ENCODE measurements at places on chromosomes 6 and 20.

GRCh38 chr20:7980332-7981046 lies 39.1 kb downstream of the TMX4 start:
- peak; percentile 24 for DNase-seq

GRCh38 chr6:154954347-154954746 lies 40.8 kb upstream of the TIAM2 start:
- no peak for DNase-seq

GRCh38 chr6:113697632-113698410 lies 159.3 kb upstream of the MARCKS start:
- DNase-seq: peak; percentile 97

DNA sequence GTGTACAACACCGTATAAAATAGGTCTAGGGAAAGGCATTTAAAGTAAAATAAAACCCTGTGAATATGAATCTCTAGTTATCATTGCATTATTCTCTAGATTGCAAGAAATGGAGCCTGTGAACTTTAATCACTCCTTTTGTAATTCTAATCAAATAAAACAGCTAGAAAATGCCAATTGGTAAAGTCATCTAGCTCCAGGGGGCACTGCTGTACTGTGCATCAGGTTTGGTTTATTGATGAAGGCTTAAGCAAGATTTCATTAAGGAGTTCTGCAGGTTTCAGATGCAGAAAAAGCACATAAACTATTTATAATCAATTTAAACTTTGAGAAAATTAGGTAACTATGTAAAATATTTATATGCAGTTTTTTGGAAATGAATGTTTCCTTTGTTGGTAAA lies 645.0 kb downstream of the PHF3 start:
- DNase-seq: peak; percentile 63

- no peak for DNase-seq
These were observed 69.1 kb downstream of the GJA10 start for GRCh38 chr6:89963391-89963790.

DNA sequence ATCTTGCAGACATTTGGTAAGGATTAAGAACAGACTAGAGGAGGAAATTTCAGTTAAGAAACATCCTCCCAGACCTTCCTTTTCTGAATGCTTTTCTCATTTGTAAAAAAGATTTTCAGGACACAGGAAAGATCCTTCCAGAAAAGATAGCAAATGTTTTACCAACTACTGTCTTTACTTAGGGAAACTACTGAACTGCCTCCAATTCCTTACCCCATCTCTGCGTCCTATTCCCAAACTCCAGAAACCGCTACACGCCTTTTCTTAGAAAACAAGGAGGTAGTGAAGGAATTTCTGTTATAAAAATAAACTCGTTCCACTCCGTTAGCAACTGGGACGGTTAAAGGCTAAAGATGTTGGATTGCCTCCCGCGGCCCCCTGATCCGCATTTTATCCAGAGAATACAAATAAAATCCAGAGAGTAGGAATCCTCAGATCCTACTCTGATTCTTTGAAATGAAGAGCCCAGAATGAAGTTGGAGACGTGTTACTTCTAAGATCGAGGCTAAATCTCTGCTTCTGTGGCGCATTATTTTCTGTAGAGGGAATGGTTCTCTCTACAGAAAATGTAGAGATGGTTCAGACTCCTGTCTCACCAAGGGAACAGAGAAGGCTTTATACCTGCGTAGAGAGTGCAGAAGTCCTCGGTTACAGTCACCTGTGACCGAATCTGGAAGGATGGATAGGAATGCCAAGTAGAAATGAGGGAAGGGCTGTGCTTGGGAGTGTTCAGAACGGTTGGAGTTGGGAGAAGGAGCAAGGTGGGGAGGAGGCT lies 133.0 kb downstream of the GPX5 start:
- DNase-seq: peak; percentile 17

GRCh38 chr6:41967312-41968287 lies 26.0 kb upstream of the CCND3 start:
- DNase-seq: peak; percentile 82

DNA sequence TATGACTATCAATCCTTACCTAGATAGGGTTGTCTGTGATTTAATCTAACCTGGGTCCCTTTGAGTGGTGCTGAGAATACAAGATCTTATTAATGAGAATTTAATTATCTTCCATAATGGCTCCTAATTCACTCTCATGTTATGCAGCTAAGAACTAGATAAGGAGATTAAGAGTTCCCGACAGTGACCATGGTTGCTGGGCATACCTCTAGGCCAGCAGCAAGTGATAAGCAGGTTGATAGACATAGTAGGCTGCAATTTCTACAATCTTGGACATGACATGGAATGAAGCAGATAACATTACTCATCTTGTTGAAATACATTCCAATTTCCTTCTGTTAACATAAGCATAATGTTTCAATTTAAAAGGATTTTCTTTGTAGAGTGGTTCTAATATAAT lies 27.1 kb downstream of the SPACA1 start:
- DNase-seq: no peak

DNA sequence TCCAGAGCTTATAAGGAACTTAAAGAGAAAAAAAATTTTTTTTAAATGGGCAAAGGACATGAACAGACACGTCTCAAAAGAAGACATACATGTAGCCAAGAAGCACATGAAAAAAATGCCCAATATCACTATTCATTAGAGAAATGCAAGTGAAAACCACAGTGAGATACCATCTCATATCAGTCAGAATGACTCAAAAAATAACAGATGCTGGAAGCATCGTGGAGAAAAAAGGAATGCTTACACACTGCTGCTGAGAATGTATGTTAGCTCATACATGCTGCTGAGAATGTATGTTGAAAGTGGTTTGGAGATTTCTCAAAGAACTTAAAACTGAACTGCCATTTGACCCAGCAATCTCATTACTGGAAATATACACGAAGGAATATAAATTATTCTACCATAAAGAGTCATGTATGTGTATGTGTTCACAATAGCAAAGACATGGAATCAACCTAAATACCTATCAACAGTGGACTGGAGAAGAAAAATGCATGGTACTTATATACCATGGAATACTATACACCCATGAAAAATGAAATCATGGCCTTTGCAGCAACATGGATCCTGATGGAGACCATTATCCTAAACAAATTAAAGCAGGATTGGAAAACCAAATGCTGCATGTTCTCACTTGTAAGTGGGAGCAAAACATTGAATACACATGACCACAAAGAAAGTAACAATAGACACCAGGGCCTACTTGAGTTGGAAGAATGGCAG lies 5.2 kb downstream of the OR11A1 start:
- peak; percentile 34 for DNase-seq

- no peak for DNase-seq
These were observed 491.0 kb downstream of the HAO1 start for GRCh38 chr20:7449269-7449668.

DNA sequence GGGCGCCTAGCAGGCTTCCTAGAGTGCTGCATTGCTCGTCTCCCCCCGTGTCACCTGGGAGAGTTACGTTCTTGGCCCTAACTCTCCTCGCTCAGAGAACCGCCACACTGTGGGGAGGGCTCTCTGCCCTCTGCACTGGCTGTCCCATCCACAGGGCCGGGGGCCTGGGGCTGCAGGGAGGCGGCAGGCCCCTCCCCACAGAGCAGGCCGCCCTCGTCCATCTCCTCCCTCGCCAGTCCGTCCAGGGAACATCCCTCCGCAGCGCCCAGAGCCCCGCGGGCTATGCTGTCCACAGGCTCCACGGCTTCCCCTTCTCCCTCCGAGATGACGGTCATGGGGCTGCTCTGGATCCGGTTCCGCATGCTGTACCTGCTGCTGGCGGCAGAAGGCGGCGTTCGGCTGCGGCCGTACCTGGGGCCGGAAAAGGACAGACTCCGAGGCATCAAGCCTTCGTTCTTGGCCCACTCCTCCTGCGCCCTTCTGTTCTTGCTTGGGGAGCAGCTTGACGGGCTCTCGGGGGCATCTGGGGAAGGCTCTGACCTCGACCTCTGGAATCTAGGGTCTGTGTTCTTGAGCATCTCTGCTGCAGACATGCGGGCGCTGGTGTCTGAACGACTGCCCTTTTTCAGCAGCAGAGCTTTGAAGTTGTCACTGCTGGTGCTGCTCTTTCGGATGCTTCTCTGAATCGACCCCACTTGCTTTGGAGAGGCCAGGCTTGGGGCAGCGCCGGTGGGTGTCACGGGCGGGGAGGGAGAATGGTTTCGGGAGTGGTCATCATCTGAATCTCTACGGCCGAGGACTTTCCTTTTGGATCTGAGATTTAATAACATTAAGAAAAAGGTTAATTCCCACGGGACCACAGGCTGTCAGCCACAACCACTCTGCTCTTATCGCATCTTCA lies 20.2 kb downstream of the HEBP2 start:
- DNase-seq: no peak

GRCh38 chr6:105326833-105327770 lies 75.8 kb downstream of the PREP start:
- DNase-seq: peak; percentile 91

GRCh38 chr6:996271-996852 lies 303.4 kb upstream of the EXOC2 start:
- DNase-seq: no peak

DNA sequence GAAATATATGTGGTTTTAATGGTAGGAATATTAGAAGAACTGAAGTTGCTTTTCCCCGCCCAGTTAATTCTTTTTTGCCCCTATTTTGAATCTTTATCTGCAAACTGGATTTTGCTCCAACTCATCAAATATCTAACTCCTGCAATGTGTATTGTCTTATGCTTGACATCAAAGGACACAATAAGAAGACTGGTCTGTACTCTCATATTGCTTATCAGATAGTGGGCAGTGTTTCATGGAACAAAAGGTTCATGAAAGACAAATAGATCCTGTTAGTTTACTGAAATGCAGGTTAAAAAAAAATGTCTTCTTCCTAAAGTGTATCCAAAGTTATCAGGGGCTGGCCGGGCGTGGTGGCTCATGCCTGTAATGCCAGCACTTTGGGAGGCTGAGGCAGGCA lies 27.7 kb upstream of the GTF3C6 start:
- DNase-seq: no peak

DNA sequence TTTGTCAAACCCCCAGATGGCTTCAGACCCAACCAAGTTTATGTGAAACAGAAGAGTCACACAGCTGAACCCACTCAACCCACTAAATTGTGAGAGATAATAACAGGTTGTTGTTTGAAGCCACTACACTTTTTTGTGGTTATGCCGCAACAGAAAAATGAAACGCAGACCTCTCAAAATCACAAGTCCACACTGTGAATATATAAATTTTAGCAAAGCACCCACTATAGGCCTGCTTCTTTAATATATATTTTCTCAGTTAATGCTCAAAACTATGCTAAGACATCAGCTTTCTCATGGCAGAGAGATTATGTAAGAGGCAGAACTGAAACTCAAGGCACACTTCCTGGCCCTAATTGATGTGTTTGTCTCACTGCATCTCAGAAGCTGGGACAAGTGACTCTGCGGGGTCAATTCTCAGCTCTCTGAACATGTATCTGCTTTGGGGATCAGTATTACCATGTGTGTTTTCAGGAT lies 27.7 kb downstream of the MAP3K5 start:
- no peak for DNase-seq

GRCh38 chr20:62352402-62353288 lies 14.5 kb downstream of the LAMA5 start:
- peak; percentile 82 for DNase-seq

DNA sequence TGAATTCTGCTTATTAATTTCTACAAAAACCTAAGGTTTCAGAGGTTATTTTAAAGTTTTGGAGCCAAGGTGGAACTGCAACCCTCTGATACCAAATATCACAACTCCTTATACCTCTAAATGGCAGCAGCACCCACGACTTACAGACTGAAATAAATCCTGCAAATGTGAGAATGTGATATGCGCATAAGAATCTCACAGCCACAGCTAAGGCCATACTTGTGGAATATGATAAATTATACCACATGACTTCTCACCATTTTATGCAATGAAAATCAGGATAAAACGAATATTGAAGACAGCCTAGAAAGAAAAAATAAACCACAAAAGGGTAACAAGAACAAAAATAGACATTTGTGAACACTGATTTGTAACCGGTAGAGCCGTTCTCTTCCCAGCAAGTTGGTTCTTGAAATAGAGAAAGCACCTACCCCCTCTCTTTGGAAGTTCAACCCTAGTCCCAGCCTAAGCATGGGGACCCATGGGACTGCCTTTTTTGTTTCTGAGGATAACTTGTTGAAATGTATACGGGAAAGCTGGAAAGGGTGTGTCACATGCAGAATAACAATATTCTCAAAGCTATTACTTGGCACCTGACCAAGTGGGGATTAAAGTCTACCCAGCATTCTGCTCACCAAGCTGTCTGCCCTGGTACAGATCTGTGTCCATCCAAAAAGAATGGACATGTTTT lies 47.1 kb upstream of the MCM9 start:
- DNase-seq: no peak

- DNase-seq: no peak
These were observed 13.9 kb upstream of the NAA20 start for GRCh38 chr20:20003031-20003954.

DNA sequence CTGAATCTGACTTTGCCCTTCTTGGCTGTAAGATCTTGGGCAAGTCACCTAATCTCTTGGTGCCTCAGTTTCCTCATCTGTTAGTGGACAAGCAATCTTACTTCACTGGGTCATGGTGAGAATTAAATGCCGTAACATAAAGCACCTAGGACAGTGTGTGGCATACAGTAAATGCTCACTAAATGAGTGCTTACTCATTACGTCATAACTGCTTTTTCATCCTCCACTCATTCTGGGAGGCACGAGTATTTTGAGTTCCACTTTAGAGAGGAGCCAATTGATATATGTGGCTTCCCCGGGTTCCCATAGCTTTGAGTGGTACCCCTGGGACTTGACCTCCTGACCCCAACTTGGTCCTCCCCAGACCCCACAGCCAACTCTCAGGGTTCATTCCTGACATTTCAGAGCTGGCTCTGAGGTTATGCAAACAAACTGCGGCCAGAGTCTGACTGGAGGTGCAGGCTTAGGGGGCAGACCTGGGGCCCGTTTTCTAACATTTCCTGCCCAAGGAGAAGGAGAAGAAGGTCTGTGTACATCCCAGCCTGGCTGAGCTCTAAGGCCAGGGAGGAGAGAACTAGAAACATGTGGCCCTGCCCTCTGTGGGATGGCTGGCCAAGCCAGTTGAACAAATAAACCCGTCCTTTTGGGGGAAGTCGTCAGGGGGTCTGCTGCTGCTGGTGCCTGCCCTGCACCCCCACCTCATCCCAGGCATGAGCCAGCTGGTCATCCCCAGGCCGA lies 5.8 kb downstream of the ANGPT4 start:
- no peak for DNase-seq

GRCh38 chr6:4021854-4022695 lies 56.9 kb downstream of the FAM217A start:
- DNase-seq: peak; percentile 69

- peak; percentile 57 for DNase-seq
These were observed 26.8 kb downstream of the PPP1R14C start for GRCh38 chr6:150169609-150170008.

All from M059J (cell line).